Myometrial cell (primary cell): ENCODE measurements at places on chromosomes 4 and X. TPM values are rescaled to one million over a fixed set of nuclear protein-coding genes. Genes with fewer than 3 reads are reported as not detected.

DOK7 gene
- total RNA-seq = not detected in 2 replicates

SLC4A4 gene
- 0.58 and 0.71 TPM in 2 replicates for total RNA-seq

CLCN5 gene
- total RNA-seq = 1.7 and 1.8 TPM in 2 replicates

SSX3 gene
- not detected in 2 replicates for total RNA-seq
